ENCODE measurements at places on chromosomes 3 and 15. TPM values are rescaled to one million over a fixed set of nuclear protein-coding genes. Genes with fewer than 3 reads are reported as not detected.
A peak's percentile ranks its signal among the peaks of the same experiment; 100 is the strongest.

Gene SPTBN5
- total RNA-seq, result 0.90 TPM

DNA sequence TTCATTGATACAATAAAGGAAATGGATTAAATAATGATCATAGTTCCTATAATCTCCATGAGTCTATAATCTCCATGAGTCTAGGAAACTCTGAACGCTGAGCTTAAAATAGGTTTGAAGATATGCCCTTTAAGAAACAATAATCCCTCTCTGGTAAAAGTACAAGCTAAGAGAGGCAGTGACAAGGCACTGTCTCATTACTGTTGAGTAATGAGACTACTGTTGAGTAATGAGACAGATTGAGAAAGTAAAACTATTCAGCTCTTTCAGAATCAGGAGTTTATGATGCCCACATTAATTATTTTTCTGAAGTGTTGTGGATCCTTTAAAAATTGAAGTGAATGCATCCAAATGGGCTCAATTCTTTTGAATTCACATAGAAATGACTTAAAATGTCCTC lies 235.5 kb upstream of the THRB start:
- DNase-seq, result no peak

DNA sequence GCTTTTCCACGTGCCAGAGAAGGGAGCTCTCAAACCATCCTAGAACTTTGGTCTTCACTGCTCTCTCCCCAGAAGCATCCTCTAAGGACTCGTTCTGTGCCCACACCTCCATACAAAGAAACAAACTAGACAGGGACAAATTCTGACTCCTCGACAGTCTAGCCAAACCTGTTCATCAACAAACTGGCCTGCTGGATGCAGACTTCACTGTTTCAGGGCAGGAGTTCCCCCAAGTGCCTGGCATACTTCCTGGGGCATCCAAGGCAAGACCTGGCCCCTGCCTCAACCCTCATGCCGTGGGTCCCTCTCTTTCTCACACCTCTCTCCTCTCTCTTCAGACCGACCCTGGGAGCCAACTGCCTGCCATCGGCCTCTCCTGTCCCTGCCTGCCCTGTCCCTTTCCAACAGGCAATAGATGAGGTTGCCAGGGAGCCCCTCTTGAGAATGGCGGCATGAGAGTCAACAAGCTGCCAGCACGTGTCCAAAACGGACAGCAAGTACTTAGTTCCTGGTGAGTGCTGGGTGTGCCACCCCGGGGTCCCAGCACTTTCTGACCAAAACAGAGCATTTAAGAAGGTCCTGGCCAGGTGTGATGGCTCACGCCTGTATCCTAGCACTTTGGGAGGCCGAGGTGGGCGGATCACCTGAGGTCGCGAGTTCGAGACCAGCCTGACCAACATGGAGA lies 79.1 kb upstream of the HES1 start:
- peak; percentile 15 for DNase-seq

DNA sequence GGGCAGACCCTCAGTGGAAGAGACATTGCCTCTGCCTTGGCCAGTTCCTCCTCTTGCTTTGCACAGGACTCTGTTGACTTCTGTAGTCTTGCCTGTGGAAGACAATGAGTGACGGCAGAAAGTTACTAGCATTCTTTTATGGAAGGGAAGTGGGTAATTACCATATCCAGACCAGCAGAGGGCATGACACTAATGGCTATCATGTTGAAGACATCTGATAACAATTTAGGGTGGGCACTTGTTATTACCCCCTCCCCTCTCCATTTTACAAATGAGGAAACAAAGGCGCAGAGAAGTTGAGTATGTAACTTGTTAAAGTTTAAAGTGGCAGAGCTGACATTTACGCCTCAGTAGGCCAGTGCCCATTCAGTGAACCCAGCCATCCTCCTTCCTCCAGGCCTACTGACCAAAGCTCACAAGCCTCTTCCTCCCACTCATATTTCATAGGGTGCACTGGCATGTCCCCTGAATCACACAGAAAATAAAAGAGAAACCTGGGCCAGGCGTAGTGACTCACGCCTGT lies 48.2 kb upstream of the FMN1 start:
- DNase-seq, result no peak

Data from H9 (cell line).